Left kidney (tissue), 8 donors: ENCODE measurements at places on chromosomes 1 and 21. TPM values are rescaled to one million over a fixed set of nuclear protein-coding genes. Genes with fewer than 3 reads are reported as not detected.

DNA sequence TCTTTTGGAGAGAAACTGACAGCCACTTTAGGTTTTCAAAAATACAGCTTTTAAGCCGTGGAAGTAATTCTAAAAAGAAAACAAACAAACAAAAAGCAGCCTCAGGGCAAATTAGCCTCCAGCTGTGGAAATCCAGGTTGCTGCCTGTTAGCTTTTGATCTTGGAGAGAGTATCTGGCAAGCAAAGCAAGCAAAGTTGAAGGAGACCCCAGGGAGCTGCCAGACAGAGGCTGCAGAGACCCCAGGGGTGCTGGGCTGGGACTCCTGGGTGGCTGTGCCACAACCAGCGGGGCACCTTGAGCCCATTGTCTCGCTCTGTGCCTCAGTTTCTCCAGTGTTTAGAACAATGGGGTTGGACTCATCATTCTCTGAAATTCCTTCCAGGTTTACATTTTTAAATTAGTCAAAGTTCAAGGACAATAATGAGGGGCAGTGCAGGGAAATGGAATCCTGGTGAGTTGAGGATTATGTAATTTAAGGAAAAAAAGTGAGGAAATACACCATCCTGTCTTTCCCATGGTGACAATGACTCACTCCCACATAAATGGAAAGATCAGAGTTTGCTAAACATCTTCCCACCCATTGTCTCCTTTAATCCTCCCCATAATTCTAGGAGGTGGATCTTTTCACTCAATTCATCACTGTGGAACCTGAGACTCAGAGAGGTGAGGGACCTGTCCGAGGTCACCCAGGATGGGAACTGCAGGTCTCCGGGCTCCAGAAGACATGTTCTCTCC is 480.5 kb downstream of the MATN1 start:
- DNase-seq = no peak

GRCh38 chr1:243251539-243251938 is 3.5 kb downstream of the CEP170 start:
- no peak for DNase-seq

CACHD1 gene
- 68.0 TPM for polyA plus RNA-seq

DNA sequence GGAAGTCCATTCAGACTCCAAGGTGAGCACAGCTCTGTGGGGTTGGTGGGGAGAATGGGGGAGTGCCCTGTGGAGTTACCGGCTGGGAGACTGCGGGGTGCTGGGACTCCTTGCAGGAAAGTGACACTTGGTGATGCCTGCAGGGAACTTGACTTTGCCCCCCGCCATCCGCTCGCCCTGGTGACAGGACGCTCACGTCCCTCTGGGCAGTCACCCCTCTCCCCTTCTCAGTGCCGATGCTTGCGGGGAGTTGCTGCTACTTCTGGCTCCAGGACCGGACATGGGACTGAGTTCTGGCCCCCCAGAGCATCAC is 209.5 kb upstream of the C1orf174 start:
- no peak for DNase-seq

DNA sequence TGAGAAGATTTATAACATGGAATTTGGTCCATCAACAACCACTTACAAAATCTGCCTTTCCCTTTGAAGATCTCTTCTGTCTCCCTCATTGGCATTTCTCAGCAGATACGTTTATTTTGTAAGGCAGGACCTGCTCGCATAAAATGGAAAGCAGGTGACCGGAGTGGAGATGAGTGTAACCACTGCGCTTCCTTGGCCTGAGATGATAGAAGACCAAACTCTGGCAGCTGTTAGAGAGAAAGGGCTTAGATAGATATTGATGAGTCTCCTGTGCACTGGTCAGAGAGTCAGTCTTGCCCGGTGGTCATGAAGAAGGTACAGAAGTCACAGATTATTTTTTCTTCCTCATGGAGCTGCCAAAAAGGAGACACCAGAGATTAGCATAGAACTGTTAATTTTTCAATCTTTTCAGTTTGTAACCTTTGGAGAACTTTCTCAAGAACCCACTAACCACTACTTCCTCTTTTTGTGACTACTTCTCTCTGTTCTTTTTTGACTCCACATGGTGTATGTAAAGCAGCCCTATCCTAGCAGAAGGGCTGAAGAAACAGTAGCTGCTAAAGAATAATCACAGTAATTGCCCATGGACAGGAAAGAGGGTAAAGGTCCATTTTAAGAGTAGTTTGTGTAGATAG is 47.6 kb downstream of the FCRL3 start:
- DNase-seq = no peak
